SK-N-SH treated with all-trans-retinoic acid at 6 μM for 48 hours (cell line): ENCODE measurements at places on chromosomes 7 and 10.
A peak's percentile ranks its signal among the peaks of the same experiment; 100 is the strongest.

GRCh38 chr10:18735711-18736110 is 76.5 kb downstream of the ARL5B start:
- ATAC-seq = no peak

DNA sequence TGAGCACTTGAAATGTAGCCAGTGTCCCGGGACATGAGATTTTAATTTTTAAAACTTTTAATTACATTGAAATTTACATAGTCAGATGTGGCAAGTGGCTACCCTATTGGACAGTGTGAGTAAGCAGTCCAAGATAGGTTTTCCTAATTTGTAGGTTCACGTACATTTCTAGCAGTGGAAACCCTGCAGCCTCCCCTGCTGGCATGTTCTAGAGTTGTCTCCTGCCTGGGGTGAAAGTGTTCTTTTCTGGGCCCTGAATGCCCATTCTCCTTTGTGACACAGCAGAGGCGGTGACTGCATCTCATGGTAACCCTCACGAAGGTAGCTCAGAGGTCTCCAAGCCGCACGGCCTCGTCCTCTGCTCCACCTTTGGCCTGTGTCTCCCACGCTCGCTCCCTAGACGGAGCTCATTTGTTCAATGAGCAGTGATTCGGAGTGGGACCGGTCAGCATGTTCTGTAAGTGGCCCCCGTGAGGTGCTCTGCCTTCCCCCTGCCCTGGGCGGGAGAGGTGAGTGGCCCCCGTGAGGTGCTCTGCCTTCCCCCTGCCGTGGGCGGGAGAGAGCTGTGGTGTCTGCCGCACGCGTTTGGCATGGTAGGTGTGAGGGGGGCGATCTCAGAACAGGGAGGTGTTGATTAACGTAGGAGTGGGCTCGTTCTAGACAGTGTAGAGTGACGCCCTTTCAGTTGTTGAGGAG is 18.0 kb downstream of the WDR37 start:
- no peak; the same call in 2 of the 3 replicates for ATAC-seq

- ATAC-seq = no peak
Observed at GRCh38 chr10:117499248-117500105, 43.1 kb upstream of the EMX2 start.

- no peak for ATAC-seq
Observed at GRCh38 chr10:47123716-47124288, 176.2 kb upstream of the GDF10 start.

GRCh38 chr7:104862719-104863118 is 151.3 kb upstream of the KMT2E start:
- ATAC-seq = peak; percentile 95

GRCh38 chr7:142436601-142437000 is 178.7 kb upstream of the PRSS58 start:
- ATAC-seq = no peak

- peak; percentile 55 for ATAC-seq
Observed at GRCh38 chr7:2151237-2151636, 81.5 kb downstream of the MAD1L1 start.

DNA sequence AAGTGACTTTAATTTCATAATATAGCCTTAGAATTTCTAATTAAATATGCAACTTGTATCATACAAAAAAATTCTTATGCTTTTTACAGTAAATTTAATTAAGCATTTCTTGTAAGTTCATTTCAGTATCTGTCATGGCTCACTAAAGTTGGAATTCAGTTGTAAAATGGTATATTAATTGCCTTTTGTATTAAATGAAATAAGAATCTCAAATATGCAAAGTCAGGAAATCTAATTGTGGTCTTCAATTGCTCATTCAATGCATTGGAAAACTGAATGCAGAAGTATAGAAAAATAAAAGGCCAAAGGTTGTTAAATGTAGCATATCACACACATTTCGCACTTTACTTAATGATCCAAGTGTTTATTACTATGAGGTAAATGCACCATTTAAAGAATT is 189.5 kb downstream of the PHF14 start:
- no peak; the same call in 2 of the 3 replicates for ATAC-seq

DNA sequence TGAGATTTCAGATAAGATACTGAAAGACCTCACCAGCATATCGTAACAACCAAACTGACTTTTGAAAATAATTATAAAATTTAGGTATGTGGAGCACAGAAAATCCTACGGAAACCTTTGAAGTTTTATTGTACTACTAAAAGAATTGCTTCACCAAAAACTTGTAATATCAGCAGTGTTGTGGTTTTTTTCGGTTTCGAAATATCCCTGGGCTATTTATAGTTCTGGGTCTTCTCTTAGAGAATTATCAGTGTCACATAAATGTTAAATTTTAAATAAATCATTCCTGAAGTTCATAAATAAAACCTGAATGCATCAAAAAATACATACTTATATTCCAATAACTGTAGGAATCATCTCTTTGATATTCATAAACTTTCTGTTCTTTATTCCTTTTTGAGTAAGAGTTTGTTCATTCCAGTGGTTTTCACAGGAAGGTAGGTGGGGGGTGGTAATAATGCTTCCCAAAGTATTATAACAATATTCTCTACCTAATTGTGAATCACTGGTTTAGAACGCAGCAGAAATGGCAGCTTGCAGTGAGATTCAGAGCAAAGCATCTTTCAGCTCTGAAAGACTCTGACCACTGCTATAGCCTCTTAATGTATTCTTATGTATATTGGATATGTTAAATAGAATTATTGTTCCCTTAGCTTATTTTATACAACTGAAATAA is 60.2 kb downstream of the ZNF277 start:
- ATAC-seq = no peak

GRCh38 chr7:20223356-20223755 is 6.2 kb upstream of the MACC1 start:
- 0 out of 3 replicates have a peak, but pooled peaks have one; percentile 30 for ATAC-seq

DNA sequence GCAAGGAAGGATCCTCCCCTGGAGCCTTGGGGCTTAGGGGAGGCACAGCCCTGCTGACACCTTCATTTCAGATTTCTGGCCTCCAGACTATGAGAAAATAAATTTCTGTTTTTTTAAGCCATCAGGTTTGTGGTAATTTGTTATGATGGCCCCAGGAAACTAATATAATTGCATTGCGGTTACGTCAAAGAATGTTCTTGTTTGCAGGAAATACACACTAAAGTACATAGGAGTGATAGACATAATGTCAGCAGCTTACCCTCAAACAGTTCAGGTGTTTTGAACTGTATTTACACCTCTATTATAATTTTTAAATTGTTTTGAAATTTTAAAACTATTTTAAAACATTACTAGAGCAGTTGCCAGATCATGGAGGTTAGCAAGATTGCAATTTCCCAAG is 12.6 kb upstream of the FHIP2A start:
- ATAC-seq = no peak

DNA sequence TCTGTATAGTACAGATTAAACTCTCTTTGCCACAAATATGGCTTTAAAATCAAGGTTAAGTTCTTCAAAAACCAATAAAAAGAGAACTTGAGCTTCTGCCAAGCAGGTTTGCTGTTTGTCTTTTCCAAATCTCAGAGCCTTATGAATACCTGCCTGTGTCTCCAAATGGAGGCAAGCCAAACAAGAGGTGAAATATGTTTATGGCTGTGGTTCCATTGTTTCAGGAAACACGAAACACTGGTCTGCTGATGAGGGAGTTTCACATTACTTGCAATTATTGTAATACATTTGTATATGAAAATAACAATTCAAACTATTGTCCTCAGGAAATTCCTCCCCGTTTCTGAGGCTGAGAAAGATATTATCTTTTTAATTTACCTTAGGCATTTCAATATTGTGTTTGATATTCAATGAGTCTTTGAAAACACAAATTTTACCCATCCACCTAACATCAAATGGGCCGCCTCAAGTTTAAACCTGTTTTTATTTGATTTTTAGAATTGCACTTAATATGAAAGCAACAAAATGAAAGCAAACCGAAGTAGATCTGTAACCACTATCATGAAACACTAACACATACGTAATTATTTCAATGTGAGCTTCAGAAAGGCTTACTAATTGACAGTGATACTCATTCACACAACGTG is 359.3 kb downstream of the HGF start:
- ATAC-seq = no peak

- ATAC-seq = no peak
Observed at GRCh38 chr7:98314469-98314868, 33.0 kb downstream of the BRI3 start.

DNA sequence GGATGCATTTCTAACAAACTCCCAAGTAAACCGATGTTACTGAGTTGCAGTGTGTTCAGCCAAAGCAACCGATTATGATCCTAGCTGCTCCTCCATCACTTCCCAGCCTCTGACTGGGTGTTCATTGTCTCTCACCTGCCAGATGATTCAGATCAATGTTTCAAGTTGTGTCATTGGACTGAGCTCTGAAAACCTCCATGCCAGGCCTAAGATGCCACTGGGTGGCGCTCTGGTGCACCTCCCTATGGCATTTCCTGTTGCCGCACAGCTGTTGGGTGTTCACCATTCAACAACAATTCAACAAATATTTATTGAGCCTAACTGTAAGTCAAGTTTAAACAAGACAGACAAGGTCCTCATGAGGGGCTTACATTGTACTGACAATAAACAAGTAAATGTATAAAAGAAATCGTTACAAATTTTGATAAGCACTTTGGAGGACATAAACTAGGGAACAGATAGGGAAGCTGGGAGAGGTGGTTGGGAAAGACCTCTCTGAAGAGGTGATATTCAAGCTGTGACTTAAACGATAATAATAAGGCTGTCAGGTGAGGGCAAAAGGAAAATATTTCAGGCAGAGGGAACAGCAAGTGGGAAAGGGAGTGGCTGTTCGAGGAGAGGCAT is 22.8 kb downstream of the RGR start:
- 0 out of 3 replicates have a peak, but pooled peaks have one; percentile 34 for ATAC-seq

DNA sequence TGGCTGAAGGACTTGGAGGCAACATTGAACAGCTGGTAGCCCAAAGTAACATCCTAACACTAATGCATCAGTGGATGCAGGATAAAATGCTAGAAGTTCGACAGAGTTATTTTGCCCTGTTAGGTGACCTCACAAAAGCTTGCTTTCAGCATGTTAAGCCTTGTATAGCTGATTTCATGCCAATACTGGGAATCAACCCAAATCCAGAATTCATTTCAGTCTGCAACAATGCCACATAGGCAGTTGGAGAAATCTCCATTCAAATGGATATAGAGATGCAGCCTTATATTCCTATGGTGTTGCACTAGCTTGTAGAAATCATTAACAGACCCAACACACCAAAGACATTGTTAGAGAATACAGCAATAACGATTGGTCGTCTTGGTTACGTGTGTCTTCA is 62.9 kb downstream of the CCSER2 start:
- ATAC-seq = no peak

- peak; percentile 95 for ATAC-seq
Observed at GRCh38 chr7:93092757-93093370, 24.9 kb downstream of the SAMD9 start.

DNA sequence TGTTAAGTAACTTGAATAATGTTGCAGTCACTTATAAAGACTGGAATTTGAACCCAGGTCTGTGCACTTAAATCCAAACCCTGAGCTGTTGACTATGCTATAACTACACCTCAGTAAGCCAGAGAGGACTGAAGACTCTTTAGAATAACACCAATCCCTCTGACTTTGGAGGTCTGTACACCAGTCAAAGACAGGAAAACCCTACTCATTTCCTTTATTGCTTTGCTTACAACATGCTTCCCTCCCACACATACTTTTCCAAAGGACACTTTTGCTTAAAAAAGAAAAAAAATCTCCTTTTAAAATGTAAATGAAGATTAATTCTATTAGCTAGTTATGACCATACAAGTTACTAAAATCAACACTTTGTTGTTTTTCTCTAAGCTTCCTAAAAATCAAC is 184.7 kb upstream of the KCTD7 start:
- ATAC-seq = no peak

DNA sequence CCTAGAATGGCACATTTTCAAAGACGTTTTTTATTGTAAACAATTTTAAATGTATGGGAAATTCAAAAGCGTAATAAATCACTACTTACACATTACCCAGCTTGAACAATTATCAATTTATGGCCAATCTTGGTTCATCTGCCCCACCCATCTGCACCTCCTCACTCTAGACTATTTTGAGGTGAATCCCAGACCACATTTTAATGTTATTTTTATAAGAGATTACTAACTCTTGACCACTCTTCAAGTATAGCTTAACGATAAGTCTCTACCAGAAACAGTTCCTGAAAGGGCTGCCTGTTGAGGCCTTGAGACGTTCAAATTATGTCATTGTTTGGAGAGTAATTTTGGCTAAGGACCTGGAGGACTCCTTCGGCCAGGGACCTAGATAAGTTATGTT is 33.2 kb downstream of the ECHDC3 start:
- ATAC-seq = no peak

DNA sequence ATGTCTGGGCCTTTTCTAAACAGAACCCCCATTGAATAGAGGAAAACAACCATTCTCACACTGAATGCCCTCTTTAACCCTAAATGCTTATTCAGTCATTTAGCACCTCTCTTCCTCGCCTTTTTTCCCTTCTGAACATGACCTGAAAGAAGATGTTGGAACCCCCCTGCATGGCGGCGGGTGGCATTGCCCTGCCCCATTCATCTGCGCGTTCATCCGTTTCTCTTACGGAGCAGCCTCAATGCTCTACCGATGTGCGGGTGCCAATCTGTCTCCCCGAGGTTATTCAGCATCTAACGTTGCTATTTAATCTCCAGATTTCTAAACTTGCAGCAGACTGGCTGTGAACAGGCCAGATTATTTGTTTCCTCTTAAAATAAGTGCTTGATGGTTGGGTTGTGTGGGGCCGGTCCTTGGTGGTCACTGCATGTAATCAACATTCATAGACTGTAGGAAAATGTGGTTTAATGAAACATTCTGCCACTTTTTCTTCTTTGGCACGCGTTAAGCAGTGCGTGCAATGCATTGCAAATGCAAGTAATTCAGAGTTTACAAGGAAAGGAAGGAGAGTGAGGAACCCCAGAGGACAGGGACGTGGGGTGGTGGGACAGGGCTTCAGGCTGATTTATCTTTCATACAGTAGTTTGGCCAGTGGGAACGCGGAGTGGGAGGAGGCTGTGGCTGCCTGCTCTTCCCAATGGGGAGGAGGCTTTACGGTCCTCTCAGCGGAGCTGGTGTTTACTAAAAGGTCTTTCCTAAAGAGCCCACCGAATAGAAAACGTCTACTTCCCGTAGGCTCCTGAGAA is 286.7 kb downstream of the DPP6 start:
- no peak for ATAC-seq

DNA sequence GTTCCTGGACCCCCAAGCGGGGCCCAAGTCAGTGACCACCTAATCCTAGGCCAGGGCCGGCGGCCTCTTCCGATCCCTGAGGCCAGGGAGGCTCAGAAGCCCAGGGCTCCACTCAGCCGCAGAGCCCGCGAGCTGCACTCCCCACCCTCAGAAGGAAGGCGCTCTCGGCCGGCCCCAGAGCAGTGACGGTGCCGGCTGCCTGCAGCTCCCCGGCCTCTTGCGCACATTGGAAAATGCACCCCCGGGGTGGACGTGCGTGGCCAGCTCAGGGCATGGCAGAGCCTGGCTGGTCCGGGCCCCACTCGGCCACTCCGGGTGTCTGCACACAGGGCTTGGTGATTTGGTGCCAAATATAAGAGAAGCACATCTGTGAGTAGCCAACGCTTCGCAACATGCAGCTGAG is 269.1 kb downstream of the PTPRN2 start:
- ATAC-seq = no peak

GRCh38 chr10:110067960-110068770 is 60.4 kb downstream of the ADD3 start:
- ATAC-seq = no peak

- ATAC-seq = no peak
Observed at GRCh38 chr10:27625452-27626211, 120.0 kb downstream of the MKX start.

- ATAC-seq = peak; percentile 83
Observed at GRCh38 chr10:114905450-114905849, 32.5 kb upstream of the TRUB1 start.

GRCh38 chr7:142461437-142461836 is 203.6 kb upstream of the PRSS58 start:
- peak; percentile 61 for ATAC-seq

GRCh38 chr7:867406-868188 is 8.8 kb upstream of the GET4 start:
- ATAC-seq = peak; percentile 73
